ENCODE measurements at places on chromosomes 13 and 19.
A peak's percentile ranks its signal among the peaks of the same experiment; 100 is the strongest.

- no peak for DNase-seq
These were observed 94.6 kb upstream of the FARP1 start for GRCh38 chr13:98048265-98048664.

DNA sequence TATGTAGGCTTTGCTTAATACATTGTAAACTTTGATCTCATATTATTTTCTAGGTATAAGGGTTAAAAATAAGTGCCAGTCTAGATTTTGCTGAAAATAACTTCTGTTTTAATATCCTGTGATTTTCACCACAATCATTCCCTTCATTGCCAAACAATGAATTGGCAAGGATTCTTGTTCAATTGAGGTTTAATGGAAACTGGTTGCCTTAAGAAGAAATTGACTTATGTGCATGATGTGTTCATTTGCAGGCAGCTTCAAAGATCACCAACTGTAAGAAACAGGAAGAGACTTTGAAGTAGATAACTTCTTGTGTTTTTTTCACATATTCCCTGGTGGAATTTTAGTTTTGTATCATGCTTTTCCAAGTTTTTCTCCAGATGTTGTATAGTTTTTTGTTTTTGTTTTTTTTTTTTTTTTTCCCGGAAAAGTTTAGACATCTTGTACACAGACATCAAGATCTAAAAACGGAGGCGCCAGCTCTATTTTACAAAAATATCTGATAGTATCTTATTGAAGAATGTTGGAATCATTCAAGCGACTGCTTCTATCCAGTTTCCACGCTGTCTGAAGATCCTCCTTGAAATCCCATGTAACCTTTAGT lies 108.3 kb downstream of the POSTN start:
- no peak for DNase-seq

DNA sequence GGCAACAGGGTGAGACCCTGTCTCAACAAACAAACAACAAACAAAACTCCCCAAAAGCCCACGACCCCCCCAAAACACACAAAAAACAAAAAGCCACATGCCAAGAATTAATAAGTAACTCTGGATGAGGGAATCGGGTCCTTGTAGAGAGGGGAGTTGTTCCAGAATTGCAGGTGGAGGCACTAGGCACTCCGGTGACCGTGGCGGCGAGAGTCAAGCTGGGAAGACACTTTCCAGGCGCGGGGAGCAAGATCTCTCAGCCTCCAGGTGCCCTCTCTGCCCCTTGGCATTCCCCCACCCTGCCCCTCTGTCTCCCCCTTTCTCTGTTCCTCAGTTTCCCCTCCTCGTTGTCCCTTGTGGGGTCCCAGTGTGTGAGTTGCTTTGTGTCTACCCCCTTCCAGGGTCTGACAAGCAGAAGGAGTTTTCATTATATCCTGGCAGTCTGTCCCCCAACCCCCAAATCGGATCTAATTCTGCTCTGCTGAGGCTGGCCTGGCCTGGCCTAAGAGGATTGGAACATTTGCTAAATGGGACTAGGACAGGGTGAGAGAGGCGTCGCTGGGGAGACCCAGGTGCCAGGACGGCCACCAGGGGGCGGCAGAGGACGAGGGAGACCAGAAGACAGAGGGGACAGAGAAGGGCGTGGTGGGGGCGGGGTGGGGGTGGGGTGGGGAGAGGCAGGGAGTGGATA lies 8.3 kb upstream of the CRX start:
- peak; percentile 58 for DNase-seq

DNA sequence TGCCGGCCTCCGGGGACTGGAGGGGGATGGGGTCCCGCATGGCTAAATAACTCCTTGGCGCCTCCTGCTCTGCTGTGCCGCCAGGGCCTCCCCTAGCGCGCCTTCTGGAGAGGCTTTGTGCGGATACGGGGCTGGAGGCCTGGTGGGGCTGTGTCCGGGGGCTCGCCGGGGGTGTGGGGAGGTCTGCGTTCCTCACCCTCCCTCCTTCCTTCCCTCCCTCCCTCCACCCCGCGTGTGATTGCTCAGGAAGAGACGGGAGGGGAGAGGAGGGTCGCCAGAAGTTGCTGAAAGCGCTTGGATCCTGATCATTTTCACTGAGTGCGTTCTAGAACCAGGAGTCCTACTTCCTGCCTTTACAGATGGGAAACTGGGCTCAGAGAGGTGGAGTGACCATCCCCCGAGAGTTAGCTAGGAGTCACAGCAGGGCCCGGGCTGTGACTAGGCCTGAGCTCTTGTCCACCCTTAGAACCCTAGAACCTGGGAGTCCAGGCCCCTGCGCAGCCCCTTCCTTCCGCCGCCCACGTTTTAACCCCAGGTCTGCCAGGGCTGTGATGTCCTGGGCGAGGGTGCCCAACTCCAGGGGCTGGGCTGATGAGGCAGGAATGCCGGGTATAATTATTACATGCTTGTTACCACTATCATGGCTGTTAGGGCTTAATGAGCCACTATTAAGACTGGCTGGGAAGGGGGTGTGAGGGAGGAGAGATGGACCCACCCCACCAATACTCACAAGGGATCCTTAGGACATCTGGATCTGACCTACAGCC lies 782 bp upstream of the JUND start:
- peak; percentile 23 for DNase-seq

DNA sequence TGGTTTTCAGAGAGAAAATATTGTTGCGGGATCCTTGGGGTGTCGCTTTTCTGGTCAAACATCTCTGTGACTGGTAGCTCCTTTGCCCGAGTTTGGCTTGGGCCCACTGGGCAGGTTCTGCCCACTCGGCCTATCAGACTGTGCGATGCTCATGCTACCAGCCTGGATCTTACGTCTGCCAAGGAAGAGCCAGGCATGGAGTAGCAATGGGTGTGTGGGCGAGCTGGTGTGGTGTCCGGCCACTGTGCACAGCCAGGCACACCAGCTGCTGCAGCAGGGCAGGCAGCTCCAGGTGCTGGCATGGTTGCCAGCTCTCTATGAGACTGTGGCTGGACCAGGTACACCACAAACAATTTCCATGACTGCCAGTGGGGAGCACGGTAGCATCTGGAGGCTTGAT lies 1351.8 kb upstream of the PCDH20 start:
- DNase-seq: no peak

DNA sequence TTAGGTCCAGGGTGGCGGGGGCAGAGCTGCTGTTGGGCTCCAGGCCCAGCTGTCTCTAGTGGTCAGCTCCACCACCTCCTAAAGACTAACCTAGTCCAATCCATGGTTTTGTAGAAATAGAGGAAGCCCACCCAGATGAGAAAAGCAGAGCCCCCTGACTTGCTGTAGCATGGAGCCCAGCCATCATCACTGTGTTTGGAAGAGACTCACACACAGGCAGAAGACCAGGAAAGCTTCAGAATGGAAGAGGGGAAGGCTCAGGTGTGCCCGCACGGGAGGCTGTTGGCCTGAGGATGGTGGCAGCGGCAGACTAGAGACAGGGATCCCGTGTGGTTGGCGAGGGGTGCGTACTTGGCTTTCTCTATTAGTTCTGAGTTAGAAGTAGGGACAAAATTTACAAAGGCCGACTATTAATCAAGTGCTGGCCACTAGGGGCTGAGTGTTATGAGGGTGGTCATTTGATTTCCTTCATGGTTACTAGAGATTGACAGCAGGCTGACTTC lies 193.2 kb upstream of the SOX1 start:
- no peak for DNase-seq

- DNase-seq: no peak
These were observed 217.0 kb upstream of the OBI1 start for GRCh38 chr13:78875792-78876580.

DNA sequence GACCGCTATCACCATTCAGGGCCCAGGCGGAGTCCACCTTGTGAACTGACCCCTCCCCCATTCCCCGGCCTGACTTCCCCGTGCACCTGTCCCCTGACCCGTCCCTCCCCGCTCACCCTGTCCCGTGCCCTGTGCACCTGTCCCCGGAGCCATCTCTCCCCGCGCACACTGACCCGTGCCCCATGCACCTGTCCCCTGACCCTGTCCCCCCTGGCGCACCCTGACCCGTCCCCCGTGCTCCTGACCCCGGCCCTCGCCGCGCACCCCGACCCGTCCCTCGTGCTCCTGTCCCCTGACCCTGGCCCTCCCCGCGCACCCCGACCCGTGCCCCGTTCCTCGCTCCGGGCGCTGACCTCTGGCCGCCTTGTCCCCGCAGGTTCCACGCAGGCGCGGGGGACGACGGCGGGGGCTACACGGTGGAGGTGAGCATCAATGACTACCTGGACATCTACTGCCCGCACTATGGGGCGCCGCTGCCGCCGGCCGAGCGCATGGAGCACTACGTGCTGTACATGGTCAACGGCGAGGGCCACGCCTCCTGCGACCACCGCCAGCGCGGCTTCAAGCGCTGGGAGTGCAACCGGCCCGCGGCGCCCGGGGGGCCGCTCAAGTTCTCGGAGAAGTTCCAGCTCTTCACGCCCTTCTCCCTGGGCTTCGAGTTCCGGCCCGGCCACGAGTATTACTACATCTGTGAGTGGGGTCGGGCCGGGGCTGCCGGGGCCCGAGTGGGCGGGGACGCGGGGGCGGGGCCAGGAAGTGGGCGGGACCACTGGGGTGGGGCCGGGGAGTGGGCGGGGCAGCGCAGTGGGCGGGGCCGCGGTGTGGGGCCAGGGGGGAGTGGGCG lies 9.7 kb downstream of the EFNA2 start:
- DNase-seq: no peak

DNA sequence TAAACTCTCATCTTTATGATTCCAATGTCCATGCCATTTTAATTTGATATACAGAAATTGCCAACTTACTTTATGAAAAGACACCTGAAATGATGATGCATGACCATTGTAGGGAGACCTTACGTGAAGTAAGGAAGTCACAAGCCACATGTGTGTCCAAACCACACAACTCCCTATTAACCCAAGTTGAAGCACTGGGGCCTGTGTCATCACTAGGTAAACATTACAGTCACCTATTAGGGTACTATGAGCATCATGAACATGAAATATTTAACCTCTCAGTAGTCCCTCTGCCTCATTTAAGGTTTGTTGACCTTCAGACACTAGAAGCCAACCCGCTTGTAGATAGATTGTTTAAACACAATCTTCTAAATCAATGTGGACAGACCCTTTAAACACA lies 576.9 kb downstream of the IRS2 start:
- no peak for DNase-seq

DNA sequence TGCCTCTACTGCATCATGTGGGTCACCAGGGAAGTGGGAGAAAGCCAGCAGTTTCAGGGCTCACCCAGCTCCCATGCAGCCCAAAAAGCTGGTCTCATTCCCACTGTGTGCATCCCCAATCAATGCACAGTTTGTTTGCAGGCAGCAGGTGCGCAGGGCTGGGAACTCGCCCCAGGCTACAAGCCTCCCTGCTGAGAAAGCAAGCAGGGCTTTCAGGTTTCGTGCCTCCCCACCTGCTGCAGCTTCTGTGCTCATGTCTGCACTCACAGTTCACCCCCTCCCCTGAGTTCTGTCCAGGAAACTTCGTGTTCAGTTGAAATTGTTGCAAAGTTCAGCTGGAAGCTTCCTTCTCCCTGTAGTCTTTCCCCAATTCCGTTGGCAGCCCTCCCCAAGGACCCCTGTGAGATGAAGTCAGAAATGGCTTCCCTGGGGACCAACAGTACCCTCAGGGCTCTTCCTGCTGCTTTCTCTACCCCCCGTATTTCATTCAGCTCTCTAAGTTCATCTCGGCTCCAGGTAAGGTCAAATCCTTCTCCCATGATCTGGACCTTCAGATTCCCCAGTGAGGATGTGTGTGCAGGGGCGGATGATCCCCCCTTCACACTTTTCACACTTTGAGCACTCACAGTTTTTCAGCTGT lies 10.3 kb upstream of the KLK3 start:
- no peak for DNase-seq

DNA sequence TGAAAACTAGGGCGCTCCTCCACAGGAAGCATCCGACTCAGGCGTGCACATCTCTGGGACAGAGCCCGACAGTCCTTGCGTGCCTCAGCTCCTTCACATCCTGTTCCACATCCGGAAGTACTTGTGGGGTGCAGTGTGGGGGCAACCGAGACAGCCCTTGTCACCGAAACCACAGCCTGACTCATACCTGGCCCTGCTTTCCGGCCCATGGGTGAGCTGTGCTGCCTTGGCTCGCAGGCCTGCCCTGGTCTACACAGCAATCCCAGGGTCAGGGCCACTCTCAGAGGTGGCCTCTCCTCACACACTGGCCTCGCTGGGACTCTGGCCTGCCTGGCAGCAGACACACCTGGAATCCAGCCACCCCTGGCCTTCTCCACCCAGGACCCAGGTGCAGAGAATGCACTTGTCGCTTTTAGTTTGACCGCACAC lies 100.4 kb downstream of the STK24 start:
- peak; percentile 92 for DNase-seq

- no peak for DNase-seq
These were observed 6.0 kb upstream of the ATG4D start for GRCh38 chr19:10537668-10538067.

DNA sequence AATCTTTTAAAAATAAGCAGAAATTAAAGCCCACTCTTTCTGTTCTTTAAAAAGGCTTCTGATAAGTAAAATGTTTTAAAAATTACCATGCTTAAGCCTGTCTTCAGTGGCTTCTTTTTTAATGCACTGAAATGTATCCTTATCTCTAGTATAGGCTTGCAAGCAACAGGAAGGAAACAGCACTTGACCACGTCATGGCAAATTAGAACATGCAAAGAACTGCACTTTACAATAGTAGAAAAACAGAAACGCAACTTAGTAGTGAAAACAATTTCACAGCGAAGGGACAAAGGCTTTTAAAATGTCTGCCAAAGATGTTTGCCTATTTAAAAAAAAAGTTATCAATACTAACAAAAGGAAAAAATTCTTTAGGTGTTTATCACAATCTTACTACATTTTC lies 36.3 kb downstream of the ELF1 start:
- no peak for DNase-seq

DNA sequence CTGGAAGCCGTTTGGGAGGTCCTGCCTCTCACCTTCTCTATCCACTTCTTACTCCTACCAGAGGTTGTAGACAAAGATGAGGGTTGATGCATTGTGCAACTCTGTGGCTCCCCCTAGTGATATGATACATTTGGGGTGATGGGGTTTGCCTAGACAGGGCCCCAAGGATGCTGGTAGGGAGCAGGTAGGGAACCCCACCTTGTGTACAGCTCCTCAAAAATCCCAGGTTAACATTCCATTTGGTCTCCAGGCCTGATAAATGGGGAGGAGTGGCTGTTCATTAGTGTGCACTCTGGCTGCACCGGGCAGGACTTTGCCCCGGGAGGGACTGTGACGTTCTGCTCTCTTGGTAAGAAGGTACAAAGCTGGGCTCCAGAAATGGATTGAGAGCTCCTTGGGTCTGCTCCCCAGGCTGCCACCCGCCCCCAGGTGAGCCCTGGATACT lies 19.2 kb downstream of the SIGLEC8 start:
- DNase-seq: no peak

GRCh38 chr13:88958821-88959220 lies 1287.7 kb downstream of the SLITRK5 start:
- DNase-seq: no peak

GRCh38 chr13:67772807-67773453 lies 542.8 kb upstream of the PCDH9 start:
- no peak for DNase-seq

GRCh38 chr13:41179593-41180250 lies 14.6 kb downstream of the KBTBD7 start:
- no peak for DNase-seq

Measured in stimulated activated CD4-positive, alpha-beta T cell treated with anti-CD3 and anti-CD28 coated beads, Interleukin-4, amount 100 ng/mL, for 4 hours (primary cell).